ENCODE measurements at places on chromosomes 5 and 9. TPM values are rescaled to one million over a fixed set of nuclear protein-coding genes. Genes with fewer than 3 reads are reported as not detected.

Gene ATP10B
- total RNA-seq, result under 0.01 TPM

Gene CCL19
- not detected for total RNA-seq

Gene PTPDC1
- 11.0 TPM for total RNA-seq

Gene SAXO1
- not detected for total RNA-seq

Gene HTR4
- total RNA-seq, result not detected

Gene C5orf58
- not detected for total RNA-seq

Gene IFNA21
- not detected for total RNA-seq

Gene ARHGEF37
- total RNA-seq, result 2.1 TPM

Gene FBP2
- 72.5 TPM for total RNA-seq

Gene PCDHGB6
- total RNA-seq, result 5.2 TPM

Gene RPP25L
- 25.6 TPM for total RNA-seq

Gene PTGS1
- total RNA-seq, result 2.6 TPM

Gene ALDOB
- not detected for total RNA-seq

Gene ARID3C
- total RNA-seq, result not detected

Gene GCNT4
- under 0.01 TPM for total RNA-seq

Gene CDH12
- 1.6 TPM for total RNA-seq

Gene ANKRD18B
- total RNA-seq, result not detected

Gene IFNB1
- total RNA-seq, result not detected

Gene REEP5
- total RNA-seq, result 26.1 TPM

Gene EQTN
- not detected for total RNA-seq

Gene LMBRD2
- 13.0 TPM for total RNA-seq

Gene BARHL1
- total RNA-seq, result not detected

Gene FBN2
- total RNA-seq, result 86.1 TPM

Gene ADAMTSL1
- 18.3 TPM for total RNA-seq

Gene TAF11L5
- not detected for total RNA-seq

Gene FGF1
- total RNA-seq, result 2.6 TPM

Gene OR1N2
- not detected for total RNA-seq

Gene SHISAL2B
- not detected for total RNA-seq

Gene ENTPD8
- not detected for total RNA-seq

Gene GARIN3
- total RNA-seq, result not detected

Gene MYOT
- 54.8 TPM for total RNA-seq

Gene PCAT7
- total RNA-seq, result not detected

Gene CHMP5
- total RNA-seq, result 52.7 TPM

Gene NDUFA8
- 40.2 TPM for total RNA-seq

Gene PCDHA9
- 0.52 TPM for total RNA-seq

Gene OR1Q1
- total RNA-seq, result not detected

Gene LRRC19
- total RNA-seq, result not detected

Gene PCDHGA2
- total RNA-seq, result 1.6 TPM

Gene CCNO
- not detected for total RNA-seq

Gene TAL2
- total RNA-seq, result 12.0 TPM

Gene FABP6
- not detected for total RNA-seq

Gene NUTM2F
- total RNA-seq, result not detected

Gene DRD1
- not detected for total RNA-seq

Gene TRIM7
- total RNA-seq, result 9.9 TPM

Gene SHOC1
- not detected for total RNA-seq

Gene CDC20B
- not detected for total RNA-seq

Gene PCDHA6
- total RNA-seq, result under 0.01 TPM

Gene ANKRD34B
- under 0.01 TPM for total RNA-seq

Gene EMB
- total RNA-seq, result 3.7 TPM

Gene BSPRY
- 1.0 TPM for total RNA-seq

Gene HEMGN
- 7.3 TPM for total RNA-seq

Gene NDST1
- total RNA-seq, result 19.3 TPM

Gene BTNL3
- total RNA-seq, result not detected

Gene SV2C
- total RNA-seq, result under 0.01 TPM

Gene GABRG2
- total RNA-seq, result not detected

Gene TMCO6
- 2.6 TPM for total RNA-seq

Gene OTP
- total RNA-seq, result not detected

Measured in skeletal muscle tissue (tissue), 5 donors.